ENCODE measurements at places on chromosomes 7 and 10.

DNA sequence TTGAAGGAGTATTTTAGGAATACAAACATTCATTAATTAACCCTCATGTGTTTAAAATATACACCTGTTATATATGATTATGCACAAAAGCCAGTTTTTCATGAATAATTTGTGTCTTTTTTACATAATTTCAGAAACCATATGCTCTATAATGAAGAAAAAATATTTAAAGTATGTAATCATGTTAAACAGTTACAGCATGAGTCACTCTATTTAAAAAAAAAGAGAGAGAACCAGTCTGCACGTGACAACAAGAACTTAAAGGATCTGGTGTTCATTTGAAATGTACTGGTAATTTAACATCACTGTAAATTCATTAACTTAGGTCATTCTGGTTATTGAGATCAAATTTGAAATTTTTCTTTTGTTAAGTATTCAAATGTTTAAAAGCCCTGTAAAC is 228.5 kb downstream of the CACNB2 start:
- DNase-seq, result no peak

DNA sequence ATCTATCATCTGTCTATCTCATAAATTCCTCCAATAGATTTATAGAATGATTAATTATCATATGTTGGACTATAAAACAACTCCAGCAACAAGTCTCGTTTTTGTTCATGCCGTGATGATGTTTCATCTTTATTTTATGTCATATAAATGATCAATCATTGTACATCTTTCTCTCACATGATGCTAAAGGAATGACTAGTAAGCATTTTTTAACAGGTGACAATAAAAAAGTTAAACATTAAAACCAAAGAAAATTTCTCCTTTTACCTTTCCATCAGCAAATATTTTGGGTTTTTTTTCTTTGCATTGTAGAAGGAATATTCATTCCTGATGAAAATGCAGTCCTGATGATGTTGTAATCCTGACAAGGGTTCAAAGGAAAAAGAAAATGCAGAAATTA is 41.4 kb downstream of the AKR1C3 start:
- no peak for DNase-seq

DNA sequence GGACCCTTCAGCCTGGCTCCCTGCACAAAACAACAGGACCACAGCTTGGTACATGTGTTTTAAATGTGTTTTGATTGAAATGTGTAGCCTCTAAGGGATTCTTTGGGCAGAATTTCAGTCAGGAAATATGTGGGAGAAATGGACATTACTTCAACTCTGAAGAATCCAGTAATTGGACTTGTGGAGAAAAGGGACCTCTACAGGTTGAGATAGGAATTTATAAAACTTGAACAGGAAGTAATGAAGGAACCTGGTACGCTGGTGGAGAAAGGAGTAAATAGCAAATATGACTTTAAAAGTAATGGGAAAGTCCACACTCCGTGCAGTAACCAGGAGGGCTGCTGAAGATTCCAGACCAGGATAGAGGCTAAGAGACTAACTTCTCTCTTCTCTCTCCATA is 220.5 kb downstream of the LHFPL3 start:
- DNase-seq, result no peak

DNA sequence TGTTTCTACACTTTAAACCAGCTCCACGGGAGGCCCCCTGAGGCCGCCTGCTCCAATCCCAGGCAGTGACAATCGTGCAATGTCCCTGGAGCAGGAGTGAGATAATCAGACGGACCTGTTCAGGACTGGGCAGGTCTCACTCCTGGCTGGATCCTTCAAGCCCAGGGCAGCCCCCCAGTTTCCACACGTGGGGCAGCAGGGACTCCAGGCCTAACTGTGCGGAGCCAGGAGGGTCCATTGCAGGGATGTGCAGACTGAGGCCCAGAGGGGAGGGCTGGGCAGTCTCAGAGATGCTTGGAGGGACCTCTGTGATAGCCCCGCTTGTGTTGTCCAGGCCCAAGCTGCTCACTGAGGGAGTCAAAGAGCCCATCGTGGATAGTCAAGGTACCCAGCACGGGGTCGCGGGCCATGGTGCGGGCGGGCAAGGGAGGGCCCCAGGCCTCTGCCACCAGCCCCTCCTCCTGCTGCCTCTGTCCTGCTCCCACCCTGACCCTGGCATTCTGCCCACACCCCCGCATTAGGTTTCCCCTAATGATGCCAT is 110.5 kb upstream of the KCTD7 start:
- no peak for DNase-seq

DNA sequence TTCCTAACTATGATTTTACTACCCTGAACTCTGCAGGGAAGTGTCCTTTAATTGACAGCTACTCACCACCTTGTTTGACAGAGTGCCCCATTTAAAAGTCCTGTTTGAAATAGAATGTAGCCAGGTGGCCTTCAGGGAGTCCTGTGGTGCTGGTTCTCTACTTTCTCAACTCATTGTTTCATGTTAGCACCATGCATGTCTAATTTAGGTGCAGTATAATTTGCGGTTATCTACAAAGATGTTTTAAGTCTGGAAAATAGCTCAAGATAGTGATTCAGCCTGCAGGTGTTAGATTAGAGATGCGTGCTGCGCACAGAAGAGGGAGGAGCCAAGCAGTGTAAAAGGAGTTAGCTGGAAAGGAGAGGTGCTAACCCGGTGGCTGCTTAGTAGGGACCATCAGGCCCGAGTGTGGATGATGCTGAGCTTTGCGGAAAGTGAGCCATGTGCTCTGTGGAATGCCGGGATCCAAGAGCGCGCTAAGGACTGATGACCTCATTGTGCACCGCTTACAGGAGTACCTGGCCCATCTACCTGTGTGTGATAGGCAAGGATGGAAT is 1.2 kb downstream of the CCM2 start:
- DNase-seq, result peak; percentile 88

DNA sequence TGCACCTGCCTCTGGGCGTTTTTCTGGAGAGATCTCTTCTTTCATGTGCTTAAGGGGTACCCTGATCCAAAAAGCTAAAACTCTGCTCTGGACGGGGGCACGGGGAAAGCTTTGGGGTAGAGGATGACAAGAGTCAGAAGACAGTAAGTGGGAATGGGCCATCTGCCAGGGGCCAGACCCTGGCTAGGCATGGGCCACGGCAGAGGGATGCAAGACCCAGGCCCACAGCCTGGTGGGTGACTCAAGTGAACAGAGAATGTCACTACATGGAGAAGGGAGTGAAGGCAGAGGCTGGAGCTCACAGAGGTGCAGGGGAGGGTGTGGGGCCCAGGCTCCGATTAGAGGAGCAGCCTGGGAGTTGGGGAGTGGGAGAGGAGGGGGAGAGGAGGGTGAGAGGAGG is 15.3 kb downstream of the FLNC start:
- DNase-seq, result no peak

DNA sequence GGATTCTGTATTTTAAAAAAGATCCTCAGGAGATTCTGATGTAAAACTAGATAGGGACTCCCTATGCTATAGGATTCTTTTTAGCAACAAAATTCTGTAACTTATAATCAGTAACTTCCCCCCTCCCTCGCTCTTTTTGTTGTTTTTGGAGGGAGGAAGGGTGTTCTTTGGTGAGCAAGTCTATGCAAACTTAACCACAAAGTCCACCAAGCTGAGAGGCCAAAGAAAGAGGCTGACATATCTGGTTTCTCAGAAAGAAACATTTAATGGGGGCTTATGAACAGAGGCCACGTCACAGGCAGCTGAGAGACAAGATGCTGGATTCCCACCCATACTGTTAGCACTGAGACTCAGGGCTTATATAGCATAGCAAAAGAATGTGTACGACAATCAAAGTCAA is 14.3 kb upstream of the ABCB5 start:
- DNase-seq, result no peak

DNA sequence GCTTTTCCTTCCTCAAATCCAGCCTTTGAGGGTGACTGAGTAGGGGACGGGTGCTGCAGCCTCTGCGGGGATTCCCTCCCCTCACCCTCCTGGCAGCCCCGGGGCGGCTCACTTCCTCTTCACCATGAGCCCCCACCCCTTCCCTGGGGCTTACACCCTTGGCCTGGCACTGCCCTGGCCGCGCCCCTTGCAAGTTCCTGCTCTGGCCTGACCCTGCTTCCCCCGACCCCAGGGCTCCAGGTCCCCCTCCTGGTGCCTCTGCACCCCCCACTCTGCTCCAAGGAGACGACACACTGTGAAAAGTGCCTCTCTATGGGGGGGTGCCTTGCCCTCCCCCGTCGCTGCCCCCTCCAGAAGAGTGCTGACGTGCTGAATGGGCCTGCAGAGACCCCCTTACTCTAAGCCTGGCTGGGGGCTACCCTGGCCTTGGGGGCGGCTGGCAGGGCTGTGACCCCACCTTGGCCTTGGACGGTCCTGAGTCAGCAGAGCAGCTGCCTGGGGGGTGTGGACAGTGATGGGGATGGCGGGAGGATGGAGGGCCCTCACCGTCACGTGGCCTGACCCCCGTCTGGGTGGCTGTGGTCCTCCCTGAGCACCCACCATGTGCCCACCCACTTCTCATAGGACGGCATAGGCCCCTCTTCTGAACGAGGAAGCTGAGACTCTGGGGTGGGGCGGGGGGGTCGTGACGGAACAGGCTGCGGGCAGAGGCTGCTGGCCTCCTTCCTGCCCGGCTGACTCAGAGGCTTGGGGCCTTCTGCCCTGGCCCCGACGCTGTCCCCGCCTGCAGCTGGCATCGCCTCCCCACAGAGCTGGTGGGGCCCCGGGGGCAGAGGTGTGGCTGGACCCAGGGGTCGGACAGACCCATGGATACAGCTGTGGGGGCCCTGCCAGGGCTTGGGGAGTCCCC is 9.8 kb downstream of the LFNG start:
- peak; percentile 83 for DNase-seq

DNA sequence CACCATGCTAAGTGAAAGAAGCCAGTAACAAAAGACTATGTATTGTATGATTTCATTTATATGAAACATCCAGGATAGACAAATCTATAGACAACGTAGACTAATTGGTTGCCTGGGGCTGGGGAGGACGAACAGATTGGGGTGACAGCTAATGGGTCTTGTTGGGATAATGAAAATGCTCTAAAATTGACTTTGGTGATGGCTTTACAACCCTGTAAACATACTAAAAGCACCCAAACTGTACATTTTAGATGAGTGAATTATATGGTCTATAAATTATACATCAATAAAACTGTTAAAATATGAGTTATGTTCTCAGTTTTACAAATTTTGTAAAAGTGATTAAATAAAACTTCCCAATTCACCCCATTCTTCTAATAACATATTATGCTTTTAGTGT is 261.5 kb downstream of the ELMO1 start:
- no peak for DNase-seq

GRCh38 chr7:44849885-44850544 is 2.1 kb upstream of the H2AZ2 start:
- no peak for DNase-seq
